ENCODE measurements at places on chromosomes 16 and 17. TPM values are rescaled to one million over a fixed set of nuclear protein-coding genes. Genes with fewer than 3 reads are reported as not detected.

DNA sequence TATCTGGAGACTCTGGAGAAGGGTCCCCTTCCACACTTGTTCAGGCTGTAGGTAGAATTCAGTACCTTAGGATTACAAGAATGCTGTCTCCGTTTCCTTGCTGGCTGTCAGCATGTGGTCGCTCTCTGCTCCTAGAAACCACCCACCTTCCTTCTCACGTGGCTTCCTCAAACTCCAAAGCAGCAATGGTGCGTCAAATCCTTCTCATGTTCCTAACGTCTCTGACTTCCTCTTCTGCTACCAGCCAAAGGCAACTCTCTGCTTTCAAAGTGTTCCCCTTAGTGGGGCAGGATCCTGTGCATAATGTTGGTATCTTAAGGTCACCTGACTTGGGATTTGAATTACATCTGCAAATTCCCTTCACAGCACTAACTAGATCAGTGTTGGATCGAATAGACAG is 30.9 kb upstream of the DYNLRB2 start:
- DNase-seq, result no peak

DNA sequence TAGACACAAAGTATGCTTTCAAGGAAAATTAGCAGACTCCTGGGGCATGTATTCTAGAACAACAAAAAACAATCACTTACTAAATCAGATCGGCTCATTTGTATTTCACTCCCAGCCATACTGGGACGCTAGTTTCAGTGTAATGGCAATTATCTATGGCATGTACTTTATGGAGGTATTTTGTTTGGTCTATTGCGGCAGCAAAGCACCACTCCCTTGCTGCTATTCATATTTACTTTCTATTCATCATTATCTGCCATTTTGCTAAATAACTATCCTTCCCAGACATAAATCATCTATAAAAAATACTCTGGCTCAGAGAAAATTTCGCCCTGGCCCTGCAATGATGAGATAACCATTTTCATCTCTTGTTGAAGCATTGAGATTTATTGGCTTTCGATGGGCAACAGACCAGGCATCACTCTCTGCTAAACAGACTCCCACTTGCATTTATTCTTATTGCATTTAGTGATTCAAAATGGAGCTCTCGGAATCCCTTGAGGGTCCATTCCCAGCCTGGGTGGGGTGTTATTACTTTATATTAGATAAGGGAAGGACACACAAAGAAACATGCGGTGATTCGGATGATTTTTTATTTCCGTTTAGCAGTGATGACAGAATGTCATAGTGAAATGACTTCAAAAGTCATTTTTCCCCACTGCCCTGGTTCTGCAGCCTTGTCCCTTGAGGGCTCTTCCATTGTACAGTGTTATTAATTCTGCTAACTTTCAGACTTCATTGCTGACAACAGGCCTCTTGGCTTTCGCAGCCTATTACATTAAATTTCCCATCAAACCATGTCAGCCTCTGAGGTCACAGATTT is 225.8 kb downstream of the IRX3 start:
- no peak for DNase-seq

DNA sequence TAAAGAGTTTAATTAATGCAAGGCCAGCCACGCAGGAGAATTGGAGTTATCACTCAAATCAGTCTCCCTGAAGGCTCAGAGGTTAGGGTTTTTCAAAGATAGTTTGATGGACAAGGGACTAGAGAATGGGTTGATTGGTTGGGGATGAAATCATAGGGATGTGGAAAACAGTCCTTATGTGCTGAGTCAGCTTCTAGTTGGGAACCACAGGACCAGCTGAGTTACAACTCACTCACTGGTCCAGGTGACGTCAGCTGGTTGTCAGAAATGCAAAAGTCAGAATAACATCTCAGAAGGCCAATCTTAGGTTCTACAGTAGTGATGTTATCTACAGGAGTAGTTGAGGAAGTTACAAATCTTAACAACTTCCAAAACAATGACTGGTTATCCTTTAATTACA is 47.6 kb downstream of the CPD start:
- DNase-seq, result no peak

DNA sequence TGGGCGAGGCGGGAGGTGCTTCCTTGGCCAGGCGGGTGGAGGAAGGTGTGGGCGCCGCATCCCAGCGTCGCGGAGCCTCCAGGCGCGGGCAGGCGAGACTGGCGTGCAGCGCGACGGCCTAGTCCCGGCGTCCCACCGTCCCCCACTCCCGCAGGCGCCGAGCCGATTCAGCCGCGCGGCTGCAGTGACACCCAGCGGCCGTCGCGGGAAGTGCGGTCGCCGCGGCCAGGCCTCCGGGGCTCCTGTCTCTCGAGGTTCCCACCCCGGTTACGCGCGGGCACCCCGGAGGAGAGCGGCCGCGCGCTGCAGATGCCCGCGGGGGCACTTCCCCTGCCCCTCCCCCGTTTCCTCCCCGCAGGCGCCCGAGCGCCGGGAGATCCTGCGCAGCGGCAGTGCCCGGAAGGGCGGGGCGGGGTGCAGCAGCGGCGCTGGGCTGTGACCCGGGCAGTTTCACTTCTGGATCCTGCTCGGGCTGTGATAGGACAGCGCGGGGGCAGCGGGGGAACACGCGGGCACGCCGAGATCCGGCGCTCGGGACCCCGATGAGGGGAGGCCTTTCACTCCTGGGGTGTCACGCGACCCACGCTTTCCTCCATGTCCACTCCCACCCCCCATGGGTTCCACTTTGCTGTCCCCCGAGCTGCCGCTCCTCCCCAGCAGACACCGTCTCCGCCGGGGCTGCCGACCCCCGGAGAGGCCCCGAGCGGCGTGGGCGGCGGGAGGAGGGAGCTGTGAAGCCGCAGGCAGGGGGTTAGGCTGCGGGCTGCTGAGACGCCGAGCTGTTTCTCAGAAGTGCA is 16.6 kb downstream of the GRB7 start:
- DNase-seq, result peak; percentile 98

GRCh38 chr16:15913046-15913698 is 24.8 kb upstream of the CEP20 start:
- peak; percentile 49 for DNase-seq

GRCh38 chr16:29804455-29805231 is 1.7 kb upstream of the MAZ start:
- no peak for DNase-seq

GRCh38 chr16:48608452-48608851 is 1.5 kb downstream of the N4BP1 start:
- no peak for DNase-seq

- DNase-seq, result peak; percentile 68
These were observed 23.1 kb upstream of the DOK4 start for GRCh38 chr16:57509231-57509923.

- DNase-seq, result no peak
These were observed 797.5 kb upstream of the EEF2KMT start for GRCh38 chr16:5895137-5895536.

- DNase-seq, result no peak
These were observed 3.1 kb downstream of the GLG1 start for GRCh38 chr16:74603848-74604247.

- DNase-seq, result no peak
These were observed 22.6 kb downstream of the ACSM1 start for GRCh38 chr16:20674684-20675487.

Gene CACNG1
- not detected for total RNA-seq

Measured in posterior vena cava (tissue), 2 donors.